ENCODE measurements at places on chromosomes 12 and 14. TPM values are rescaled to one million over a fixed set of nuclear protein-coding genes. Genes with fewer than 3 reads are reported as not detected.

The ZNF605 gene
- total RNA-seq, result 7.5 TPM

DNA sequence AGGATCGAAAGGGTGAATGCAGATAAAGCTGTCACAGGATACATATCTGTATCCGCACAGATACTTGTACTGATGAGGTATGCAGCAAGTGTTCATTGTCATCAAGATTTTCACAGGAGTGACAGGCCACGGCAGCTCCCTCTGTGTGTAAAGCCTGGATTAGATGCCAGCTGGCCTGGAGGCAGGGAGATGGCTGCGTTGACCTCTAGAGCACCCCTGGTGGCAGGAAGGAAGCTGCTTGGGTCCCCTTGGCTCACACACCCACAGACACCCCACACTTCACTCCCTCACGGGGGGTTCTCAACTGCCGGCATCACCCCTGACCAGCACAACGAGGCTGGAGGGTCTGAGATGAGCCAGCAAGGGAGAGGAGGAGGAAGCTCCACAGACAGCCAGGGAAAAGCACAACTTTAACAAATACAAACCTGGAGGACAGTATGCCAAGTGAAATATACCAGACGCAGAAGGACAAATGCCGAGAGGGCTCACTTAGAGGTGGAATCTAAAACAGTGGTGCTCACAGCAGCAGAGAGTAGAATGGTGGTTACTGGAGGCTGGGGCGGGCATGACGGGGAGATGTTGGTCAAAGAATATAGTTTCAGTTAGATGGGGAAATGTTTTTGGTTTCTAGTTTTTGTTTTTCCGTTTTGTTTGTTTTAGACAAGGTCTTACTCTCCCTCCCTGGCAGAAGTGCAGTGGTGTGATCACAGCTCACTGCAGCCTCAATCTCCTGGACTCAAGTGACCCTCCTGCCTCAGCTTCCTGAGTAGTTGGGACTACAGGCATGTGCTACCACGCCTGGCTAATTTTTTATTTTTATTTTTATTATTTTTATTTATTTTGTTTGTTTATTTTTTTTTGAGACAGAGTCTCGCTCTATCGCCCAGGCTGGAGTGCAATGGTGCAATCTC lies 45.7 kb downstream of the TEAD4 start:
- H3K27me3 ChIP-seq, result peaks cover 2% of the 10 kb centered on the region
- DNase-seq, result no peak
- no peak overlapping the region for H3K4me3 ChIP-seq
- H3K4me1 ChIP-seq, result no peaks in the 10 kb centered on the region

- no peaks in the 10 kb centered on the region for H3K36me3 ChIP-seq
- no peak overlapping the region for H3K4me3 ChIP-seq
- peaks cover 12% of the 10 kb centered on the region for H3K27me3 ChIP-seq
These were observed 114.0 kb downstream of the ETNK1 start for GRCh38 chr12:22738945-22739344.

DNA sequence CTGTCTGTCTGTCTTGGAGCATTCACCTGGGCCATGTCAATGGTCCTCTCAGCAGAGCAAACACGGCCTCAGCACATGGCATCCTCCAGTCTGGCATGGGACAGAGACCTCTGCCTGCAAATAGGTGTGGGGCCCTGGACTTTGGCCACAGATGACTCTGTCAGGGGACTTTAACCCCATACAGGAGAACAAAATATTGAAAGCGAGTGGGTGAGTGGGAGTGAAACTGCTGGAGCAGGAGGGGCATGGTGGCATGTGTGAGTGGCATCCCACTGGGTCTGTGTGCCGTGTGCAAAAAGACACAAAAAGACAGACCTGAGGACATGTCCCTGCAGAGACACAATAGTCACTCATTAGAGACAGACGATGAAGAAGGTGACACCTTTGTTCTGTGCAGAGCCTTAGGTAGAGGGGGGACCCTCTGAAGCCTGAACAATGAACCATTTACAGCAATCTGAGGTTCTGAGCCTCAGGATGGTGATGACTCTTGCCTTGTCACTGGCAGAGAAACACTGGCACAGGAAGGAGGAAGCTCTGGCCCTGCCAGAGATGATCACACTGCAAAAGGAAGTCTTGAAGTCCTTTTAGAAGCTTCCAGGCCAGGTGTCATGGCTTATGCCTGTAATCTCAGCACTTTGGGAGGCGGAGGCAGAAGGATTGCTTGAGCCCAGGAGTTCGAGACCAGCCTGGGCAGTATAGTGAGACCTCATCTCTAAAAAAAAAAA lies 7.5 kb downstream of the LAG3 start:
- DNase-seq, result peak; percentile 37
- peaks cover 18% of the 10 kb centered on the region for H3K36me3 ChIP-seq
- peak overlapping the region; percentile 84 for H3K4me3 ChIP-seq

DNA sequence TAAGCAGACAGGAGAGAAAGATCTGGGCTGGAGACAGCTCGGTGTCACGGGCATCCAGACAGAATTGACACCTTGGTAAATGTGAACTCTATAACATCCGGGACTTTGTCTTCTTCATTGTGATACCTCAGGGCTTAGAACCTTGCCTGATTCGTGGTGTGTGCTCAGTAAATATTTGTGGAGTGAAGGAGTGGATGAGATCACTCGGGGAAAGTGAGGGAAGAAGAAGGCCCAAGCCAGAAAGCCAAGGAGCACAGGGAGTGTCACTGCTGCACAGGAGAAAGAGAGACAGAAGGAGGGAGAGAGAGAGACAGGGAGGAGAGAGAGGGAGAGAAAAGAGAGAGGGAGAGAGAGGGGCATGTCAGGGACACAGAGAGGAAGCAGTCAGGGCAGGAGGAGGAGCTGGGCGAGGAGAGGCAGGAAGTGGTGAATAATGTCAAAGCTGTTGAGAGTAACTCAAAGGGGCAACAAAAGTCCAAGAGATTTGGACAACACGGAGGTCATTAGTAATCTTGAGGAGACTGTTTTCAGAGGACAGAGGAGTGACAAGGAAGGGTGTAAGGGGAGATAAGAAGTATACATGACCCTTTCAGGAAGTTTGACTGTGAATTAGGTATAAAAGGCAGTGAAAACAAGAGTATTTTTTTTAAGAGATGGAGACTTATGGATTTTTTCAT lies 141.6 kb upstream of the MAX start:
- H3K4me1 ChIP-seq, result peaks cover 2% of the 10 kb centered on the region
- H3K27me3 ChIP-seq, result no peaks in the 10 kb centered on the region
- no peak for DNase-seq
- H3K4me3 ChIP-seq, result no peak overlapping the region
- H3K36me3 ChIP-seq, result no peaks in the 10 kb centered on the region
- no peak overlapping the region for H3K27ac ChIP-seq

DNA sequence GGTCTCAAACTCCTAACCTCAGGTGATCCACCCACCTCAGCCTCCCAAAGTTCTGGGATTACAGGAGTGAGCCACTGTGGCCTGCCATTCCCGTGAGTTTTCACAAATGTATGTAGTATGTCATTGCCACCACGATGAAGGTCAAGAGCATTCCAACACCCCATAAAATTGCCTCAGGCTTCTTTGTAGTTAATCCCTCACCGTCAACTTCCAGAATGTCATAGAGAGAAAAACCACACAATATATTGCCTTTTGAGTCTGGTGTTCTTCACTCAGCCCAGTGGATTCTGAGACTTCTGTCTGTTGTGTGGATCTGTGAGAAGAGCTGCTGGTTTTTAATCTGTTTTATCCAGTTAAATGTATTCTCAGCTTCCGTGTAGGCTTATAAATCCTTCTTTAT lies 12.6 kb upstream of the CFAP251 start:
- DNase-seq, result no peak
- peaks cover 8% of the 10 kb centered on the region for H3K36me3 ChIP-seq
- H3K27ac ChIP-seq, result no peak overlapping the region
- no peaks in the 10 kb centered on the region for H3K27me3 ChIP-seq
- H3K4me1 ChIP-seq, result peaks cover 7% of the 10 kb centered on the region
- no peak overlapping the region for H3K4me3 ChIP-seq

GRCh38 chr12:22865822-22866221 lies 240.9 kb downstream of the ETNK1 start:
- H3K27me3 ChIP-seq, result peaks cover 4% of the 10 kb centered on the region
- no peak overlapping the region for H3K27ac ChIP-seq
- no peaks in the 10 kb centered on the region for H3K4me1 ChIP-seq
- H3K36me3 ChIP-seq, result no peaks in the 10 kb centered on the region

- no peaks in the 10 kb centered on the region for H3K27me3 ChIP-seq
- no peak overlapping the region for H3K27ac ChIP-seq
- no peak for DNase-seq
These were observed 587.4 kb downstream of the AACS start for GRCh38 chr12:125652681-125653080.

DNA sequence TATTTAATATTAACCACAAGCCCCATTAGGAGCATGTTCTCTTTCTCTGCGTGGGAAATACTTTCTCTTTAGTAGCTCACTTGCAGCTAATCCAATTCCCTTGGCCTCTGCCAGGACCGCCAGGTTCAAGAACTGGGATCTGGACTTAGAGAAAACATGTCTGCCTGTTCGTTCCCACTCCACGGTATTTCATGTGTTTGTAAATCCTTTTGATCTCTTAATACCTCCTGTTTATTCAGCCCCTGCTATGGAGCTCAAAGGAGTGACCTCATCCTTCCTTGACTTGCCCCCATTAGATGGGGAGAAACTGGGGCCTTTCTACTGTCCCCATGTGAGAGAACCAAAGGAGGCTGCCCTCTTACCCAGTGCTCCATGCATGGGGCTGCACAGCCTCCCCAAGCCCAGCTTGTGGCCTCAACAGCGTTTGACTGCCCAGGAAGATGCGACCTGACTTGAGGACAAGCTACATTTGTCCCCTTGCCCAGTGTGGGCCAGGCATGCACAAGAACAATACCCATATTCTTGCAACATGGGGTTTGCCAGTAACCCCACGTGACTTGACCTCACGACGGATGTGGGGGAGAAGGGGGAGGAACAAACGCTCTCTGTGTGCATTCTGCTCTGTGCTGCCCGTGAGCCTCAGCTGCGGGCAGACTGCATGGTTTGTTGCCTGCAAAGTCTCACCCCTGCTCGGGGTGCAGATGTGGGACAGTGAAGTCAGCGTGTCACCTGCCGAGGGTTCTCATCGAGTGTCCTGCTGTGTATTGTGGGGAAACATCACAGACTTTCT lies 30.3 kb downstream of the CD9 start:
- H3K36me3 ChIP-seq, result no peaks in the 10 kb centered on the region
- DNase-seq, result peak; percentile 77
- H3K27me3 ChIP-seq, result peaks cover 11% of the 10 kb centered on the region
- peak overlapping the region; percentile 91 for H3K27ac ChIP-seq

GRCh38 chr14:61841145-61841544 lies 78.9 kb downstream of the SNAPC1 start:
- no peak for DNase-seq
- no peak overlapping the region for H3K4me3 ChIP-seq
- no peaks in the 10 kb centered on the region for H3K36me3 ChIP-seq

- no peak for DNase-seq
- no peaks in the 10 kb centered on the region for H3K4me1 ChIP-seq
- no peaks in the 10 kb centered on the region for H3K36me3 ChIP-seq
- no peak overlapping the region for H3K4me3 ChIP-seq
- H3K27ac ChIP-seq, result no peak overlapping the region
These were observed 19.3 kb downstream of the TRPV4 start for GRCh38 chr12:109813810-109814416.

GRCh38 chr12:109203480-109203879 lies 87.1 kb downstream of the ACACB start:
- H3K27ac ChIP-seq, result no peak overlapping the region
- H3K4me3 ChIP-seq, result no peak overlapping the region
- no peak for DNase-seq
- no peaks in the 10 kb centered on the region for H3K4me1 ChIP-seq
- H3K27me3 ChIP-seq, result no peaks in the 10 kb centered on the region
- no peaks in the 10 kb centered on the region for H3K36me3 ChIP-seq

GRCh38 chr12:101829639-101830366 lies 956 bp downstream of the GNPTAB start:
- H3K27me3 ChIP-seq, result no peaks in the 10 kb centered on the region
- peaks cover 48% of the 10 kb centered on the region for H3K4me1 ChIP-seq
- no peaks in the 10 kb centered on the region for H3K36me3 ChIP-seq
- H3K4me3 ChIP-seq, result peak overlapping the region; percentile 94
- H3K27ac ChIP-seq, result peak overlapping the region; percentile 95

DNA sequence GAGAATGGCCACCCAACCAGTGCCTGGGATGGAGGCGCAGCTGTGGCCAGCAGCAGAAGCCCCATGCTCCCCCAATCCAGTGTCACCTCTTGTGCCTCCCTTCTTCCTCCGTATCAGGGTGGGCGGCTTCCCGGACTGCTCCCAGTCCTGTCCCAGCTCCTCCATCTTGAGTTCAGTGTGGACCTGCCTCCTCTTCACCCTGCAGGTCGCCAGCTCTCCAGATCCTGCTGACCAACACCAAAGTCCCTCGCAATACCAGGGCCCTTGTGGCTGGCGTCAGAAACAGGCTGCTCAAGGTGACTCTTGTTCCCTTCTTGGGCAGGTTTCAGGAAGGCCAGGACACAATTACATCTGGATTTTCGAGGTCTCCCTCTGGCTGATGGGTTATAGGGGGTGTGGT lies 17.0 kb downstream of the MVK start:
- peaks cover 8% of the 10 kb centered on the region for H3K4me1 ChIP-seq
- no peaks in the 10 kb centered on the region for H3K36me3 ChIP-seq
- H3K27ac ChIP-seq, result no peak overlapping the region
- DNase-seq, result no peak

DNA sequence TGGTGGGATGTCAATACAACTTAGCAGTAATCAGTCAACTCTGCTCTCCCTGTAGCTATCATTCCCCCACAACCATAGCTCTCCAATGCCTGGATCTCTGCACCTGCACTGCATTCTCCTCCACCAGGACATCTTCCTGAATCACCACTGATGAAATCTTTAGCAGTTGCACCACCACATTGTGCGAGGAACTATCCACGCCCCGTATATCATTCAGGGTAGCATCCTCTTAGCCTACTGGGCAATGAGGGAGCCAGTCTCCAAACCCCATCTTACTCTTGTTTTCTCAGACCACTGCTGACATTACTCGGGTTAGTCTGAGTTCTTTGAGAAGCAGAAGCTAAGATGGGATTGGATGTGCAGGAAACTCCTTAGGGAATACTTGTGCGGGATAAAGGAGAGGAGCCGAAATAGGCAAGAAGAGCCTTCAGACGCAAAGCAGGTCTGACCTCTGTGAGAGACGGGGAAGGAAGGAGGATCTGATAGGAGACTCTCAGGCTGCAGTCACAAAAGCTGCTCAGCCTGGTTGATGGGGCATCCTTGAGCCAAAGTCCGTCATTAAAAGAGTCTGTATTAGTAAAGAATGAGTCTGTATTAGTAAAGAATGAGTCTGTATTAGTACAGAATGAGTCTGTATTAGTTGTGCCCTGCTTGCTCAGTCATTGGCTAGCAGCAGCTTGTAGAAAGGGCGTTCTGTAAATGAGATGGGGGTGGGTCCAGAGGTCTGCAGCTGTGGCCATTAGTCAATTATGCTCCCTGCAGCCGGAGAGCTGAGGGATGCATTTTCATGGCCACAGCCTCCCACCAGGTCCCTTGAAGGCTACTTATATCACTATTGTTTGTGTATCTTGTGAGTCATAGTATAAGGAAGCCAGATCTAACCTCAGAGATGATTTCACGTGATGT lies 49.6 kb upstream of the RASSF3 start:
- H3K27me3 ChIP-seq, result peaks cover 7% of the 10 kb centered on the region
- no peak for DNase-seq
- no peaks in the 10 kb centered on the region for H3K4me1 ChIP-seq
- H3K36me3 ChIP-seq, result no peaks in the 10 kb centered on the region

All from natural killer cell treated with Interleukin-12 subunit alpha and Interleukin-12 subunit beta and Interleukin-15 and Interleukin-18, amount 100 ng/mL, for 72 hours (primary cell).